ENCODE measurements at places on chromosomes 16 and 17.
A peak's percentile ranks its signal among the peaks of the same experiment; 100 is the strongest.

DNA sequence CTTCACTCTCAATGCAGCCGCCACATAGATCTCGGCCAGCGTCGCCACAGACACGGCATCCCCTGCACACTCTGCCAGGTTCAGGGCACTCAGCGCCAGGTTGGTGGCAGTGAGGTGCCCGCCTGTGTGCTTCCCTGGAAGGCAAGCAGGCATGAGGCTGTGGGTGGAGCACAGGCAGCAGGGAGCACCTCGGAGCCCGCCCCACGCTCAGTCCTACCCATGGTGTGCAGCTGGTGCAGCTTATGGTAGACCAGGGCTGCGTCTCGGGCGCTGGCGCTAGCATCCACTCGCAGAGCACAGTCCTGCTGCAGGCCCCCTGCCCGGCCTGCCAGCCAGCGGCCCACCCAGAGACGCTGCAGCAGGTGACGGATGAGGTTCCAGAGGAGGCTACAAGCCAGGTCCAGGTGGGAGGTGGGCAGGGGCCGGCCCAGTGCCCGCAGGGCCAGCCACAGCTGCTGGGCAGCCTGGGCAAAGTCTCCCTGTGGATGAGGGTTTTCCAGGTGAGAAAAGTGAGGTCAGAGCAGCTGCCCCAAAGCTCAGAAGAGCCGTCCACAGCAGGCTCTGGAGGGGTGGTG lies 20.5 kb downstream of the SREBF1 start:
- DNase-seq: no peak

DNA sequence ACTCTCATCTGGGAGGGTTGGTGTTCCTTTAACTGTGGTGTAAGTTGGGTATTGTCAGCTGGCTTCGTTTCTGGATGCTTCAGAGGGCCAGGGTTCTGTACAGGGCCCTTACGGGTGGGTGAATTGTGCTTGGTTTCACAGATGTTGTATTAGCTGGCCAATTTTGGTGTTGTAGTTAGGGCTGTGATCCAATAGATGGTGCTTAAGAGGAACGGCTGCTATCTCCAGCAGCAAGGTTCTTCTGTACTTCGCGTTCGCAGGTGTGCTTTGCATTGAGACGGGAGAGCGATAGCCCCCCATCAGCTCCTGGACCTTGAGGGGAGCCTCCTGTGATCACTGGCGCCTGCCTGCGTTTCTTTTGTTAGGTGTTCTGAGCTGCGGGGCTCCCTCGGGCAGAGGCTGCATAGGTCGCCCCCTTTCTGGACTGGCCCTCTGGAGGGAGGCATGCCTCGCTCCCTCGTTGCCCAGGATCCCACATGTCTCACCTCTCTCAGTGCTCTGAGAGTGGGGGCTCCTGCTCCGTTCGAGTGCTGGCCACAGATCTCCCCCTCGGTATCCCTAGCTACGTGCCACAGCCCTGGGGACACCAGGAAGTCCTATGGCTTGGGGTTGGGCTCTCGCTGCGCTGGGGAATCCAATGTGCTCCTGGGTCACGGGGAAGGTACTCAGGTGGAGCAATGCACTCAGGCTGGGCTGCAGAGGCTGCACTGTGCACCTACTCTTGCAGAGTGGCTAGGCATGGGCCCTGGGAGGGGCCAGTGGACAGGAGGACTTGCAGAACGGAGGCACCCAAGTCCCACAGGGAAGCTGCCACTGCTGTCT lies 837 bp upstream of the PRDM7 start:
- DNase-seq: peak; percentile 78

GRCh38 chr16:49419862-49420261 lies 46.3 kb downstream of the C16orf78 start:
- DNase-seq: no peak

GRCh38 chr16:82735186-82735585 lies 108.4 kb downstream of the CDH13 start:
- no peak for DNase-seq

DNA sequence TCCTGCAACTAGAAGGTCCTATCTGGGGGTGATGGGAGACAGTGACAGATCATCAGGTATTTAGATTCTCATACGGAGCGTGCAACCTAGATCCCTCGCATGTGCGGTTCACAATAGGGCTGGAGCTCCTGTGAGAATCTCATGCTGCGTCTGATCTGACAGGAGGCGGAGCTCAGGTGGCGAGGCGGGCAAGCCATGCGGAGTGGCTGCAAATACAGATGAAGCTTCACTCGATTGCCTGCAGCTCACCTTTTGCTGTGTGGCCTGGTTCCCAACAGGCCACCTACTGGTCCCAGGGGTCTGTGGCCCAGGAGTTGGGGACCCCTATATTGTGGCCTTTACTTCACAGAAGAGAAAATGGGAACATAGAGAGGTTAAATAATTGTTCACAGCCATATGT lies 200.4 kb downstream of the IRF8 start:
- DNase-seq: no peak

GRCh38 chr16:67549240-67549639 lies 13.1 kb upstream of the CTCF start:
- no peak for DNase-seq

- DNase-seq: no peak
Observed at GRCh38 chr17:6478486-6478885, 34.2 kb downstream of the PIMREG start.

GRCh38 chr17:40718930-40719329 lies 15.4 kb upstream of the KRT24 start:
- peak; percentile 24 for DNase-seq

DNA sequence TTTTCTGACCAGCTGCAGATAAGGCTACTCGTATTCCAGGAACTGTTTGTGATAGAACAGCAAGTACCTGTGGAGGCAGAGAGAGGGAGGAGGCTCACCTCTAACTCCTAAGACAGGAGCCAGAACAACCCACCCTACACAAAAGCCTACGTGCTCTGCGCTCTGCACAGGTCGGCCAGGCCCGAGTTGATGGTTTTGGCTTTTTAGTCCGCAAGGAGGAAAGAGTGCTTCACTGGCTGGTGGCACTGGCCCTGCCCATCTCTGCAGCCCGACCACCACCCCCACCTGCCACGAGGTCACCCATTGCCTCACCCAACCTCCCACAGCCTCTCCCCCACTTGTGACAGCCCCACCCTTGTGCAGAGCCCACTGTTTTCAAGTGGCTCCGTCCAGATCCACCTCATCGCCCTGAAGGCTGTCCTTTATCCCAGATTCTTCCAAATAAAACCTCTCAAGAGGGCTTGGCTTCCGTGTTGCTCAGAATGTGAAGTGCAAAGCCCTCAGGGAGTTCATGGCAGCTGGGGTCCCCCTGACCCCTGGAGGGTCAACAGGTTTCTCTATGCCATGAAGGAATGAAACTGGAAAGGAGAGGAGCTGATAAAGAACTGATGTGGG lies 39.7 kb downstream of the USP22 start:
- DNase-seq: no peak

- no peak for DNase-seq
Observed at GRCh38 chr16:80670170-80670865, 129.5 kb downstream of the DYNLRB2 start.

DNA sequence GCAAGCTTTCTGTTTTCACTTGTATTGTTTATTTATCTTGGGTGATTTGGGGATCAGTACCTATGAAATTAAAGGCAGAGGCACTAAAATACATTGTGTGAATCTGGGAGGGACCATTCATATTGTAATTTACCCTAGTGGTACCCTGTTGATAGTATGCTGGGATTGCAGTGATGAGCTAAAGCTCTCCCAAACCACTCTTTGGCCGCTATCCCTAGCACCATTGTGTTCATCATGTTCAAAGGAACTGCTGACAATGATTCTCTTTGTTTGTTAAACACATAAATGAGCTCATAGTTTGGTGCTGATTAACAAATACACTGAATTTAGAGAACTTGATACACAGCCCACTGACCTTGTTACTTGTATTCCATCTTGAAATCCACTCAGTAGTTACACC lies 1469.8 kb downstream of the CDH11 start:
- no peak for DNase-seq

DNA sequence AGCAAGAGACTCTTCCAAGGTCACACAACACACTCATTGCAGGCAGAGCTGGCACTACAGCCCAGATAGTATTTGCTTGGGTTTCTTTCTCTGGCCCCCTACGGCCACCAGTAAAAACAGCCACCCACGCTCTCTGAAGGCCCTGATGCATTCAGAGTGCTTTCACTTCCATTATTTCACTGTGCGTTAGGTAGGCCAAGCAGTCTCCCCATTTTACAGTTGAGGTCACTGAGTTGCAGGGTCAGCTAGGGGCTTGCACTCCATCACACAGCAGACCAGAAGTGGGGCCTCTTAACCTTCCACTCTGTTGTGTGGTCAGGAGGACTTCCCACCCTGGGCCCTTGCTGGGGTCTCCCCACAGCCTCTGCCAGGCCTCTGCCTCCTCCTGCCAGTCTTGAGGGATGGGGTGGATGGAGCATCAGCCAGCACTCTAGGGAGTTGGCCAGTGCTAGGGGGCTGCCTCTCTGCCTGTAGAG lies 2.5 kb downstream of the TBX21 start:
- no peak for DNase-seq

DNA sequence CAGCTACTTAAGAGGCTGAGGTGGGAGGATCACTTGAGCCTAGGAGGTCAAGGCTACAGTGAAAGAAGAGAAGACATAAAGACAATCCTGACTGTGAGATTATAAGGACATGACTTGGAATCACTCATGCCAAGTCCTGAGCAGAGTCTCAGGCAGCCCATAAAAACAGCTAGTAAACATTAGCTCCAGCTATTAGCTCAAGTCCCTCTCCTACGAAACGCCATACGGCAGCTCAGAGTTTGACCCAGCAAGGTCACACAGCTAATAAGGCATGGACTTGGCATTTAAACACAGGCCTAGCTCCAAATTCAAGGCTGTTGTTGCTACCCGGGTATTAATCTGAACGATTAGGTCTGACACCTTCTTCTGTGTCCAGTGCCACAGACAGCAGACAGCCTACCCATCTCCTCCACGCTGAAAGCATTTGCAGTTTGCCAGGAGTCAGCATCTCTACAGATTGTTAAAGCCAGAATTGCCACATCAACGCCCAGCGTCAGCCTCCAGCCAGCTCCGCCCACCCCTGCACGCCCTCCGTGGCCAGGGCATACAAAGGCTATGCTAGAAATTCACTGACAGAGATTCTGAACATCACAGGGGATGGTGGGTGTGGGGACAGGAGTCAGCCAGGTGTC lies 9.9 kb upstream of the TMEM114 start:
- DNase-seq: no peak

GRCh38 chr17:32141258-32141657 lies 1.0 kb upstream of the RHOT1 start:
- DNase-seq: no peak

DNA sequence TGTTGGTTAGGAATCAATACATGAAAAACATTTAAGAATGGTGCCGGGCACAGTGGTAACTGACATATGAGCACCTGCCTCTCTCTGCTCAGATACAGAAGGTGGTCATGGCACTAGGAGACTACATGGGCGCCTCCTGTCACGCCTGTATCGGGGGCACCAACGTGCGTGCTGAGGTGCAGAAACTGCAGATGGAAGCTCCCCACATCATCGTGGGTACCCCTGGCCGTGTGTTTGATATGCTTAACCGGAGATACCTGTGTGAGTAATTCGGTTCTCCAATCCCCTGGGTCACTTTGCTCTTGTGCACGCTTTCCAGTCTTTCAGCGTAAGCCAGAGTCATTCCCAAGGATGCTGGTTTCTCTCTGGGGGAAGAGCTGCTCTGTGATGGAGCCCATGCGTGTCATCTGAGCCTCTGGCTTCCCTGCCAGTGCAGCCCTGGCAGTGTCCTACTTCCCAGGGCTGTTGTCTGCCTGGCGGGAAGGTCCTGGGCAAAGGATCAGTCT lies 3.0 kb upstream of the CD68 start:
- no peak for DNase-seq

GRCh38 chr17:57288773-57289121 lies 32.4 kb downstream of the MSI2 start:
- DNase-seq: no peak

DNA sequence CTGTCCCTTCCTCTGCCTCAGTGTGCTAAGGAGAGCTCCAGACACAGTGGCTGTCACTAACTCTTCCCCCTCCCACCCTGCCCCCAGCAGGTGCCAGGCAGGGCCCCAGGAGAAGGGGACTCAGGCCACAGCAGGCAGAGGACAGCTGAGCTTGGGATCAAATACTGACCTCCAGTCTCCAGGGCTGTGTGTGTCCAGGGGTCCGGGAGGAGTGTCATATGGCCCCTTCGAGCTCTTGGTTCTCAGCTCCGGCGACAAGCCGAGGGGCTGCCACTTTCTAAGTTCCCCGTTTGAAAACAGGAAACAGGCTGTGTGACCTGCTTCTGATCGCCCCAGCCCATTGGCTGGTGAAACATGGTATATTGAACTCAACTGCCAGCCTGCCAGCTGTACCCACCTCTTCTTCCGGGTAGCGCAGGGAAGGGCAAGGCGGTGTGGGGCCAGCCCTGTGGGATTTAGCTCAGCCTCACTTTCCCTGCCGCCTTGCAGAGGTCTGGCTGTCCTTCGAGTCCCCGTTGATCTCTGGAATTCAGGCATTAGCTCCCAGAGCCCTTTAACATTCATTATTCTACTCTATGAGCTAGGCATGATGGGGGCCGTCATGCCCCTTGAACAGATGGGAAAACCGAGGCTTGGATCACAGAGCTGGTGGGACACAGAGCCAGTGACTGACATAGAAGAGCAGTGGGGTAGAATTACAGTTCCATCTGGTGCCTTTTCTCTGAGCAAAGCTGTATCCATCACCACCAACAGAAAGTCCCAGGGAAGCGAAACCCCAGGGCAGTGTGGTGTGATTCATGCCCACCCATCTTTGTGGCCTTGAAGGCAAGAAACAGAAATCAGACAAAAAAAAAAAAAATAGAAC lies at the start of gene SNX20:
SNX20 (minus strand) TSS at position 292 of the 865 bp plus-strand sequence. CDS start 3,786 bp downstream, outside the sequence.
- no peak for DNase-seq

GRCh38 chr17:64784353-64785010 lies 122.4 kb upstream of the SMURF2 start:
- no peak for DNase-seq

GRCh38 chr17:14298221-14298946 lies 2.5 kb upstream of the HS3ST3B1 start:
- no peak for DNase-seq

DNA sequence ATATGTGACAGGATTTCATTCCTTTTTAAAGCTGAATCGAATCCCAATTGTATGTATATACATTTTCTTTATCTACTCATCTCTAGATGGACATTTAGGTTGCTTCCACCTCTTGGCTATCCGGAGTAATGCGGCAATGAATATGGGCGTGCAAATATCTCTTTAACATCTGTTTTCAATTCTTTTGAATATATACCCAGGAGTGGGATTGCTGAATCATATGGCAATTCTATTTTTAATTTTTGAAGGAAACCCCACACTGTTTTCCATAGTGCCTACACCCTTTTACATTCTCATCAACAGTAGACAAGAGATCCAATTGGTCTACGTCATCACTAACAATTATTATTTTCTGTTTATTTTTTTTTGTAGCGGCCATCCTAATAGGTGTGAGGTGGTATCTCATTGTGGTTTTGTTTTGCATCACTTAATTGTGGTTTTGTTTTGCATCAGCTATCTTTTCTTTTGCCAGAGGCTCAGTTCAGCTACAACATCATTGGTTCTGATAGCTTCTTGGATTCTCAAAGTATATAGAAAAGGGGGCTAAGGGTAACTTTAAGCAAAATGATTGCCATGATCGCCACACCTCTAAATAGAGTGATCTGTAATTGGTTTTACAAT lies 25.6 kb upstream of the MAP2K6 start:
- DNase-seq: no peak
